ENCODE measurements at places on chromosomes 11 and 22.

DNA sequence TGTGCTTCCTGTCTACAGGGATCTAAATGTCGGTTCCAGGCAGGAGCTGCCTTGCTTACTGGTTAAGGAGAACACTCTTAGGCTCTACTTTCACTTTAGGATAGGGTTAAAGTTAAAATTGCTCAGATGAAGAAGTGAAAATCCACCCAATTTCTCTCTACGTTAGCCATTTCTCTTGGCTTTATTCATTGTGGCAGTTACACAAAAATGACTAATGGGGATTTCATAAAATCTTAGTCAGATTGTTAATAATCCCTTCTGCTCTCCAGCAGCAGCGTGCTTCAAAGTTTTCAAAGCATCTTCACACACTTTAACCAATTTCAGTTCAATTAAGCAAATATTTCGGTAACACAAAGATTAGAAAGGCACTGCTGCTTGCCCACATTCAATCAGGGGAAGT, 58.4 kb upstream of the RCN1 start:
- no peak for DNase-seq

- no peak for DNase-seq
Observed at GRCh38 chr11:77151804-77152509, 23.9 kb downstream of the MYO7A start.

DNA sequence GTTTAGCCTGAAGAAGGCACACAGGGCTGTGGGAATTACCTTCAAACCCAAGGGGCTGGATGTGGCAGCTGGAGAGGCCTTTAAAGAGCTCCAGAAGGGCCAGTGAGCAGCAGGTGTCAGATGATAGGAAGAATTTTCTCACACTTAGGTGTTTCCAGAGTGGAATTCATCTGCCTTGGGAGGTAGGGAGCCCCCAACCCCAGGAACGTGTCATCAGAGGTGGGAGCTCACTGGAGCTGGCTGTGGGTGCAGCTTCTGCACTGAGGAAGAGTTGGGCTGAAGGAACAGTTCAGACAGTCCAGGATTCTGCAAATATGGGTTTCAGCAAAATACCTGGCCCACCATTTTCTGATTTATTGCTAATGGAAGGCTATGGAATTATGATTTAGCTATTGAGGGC, 119.5 kb upstream of the LMO1 start:
- no peak for DNase-seq

DNA sequence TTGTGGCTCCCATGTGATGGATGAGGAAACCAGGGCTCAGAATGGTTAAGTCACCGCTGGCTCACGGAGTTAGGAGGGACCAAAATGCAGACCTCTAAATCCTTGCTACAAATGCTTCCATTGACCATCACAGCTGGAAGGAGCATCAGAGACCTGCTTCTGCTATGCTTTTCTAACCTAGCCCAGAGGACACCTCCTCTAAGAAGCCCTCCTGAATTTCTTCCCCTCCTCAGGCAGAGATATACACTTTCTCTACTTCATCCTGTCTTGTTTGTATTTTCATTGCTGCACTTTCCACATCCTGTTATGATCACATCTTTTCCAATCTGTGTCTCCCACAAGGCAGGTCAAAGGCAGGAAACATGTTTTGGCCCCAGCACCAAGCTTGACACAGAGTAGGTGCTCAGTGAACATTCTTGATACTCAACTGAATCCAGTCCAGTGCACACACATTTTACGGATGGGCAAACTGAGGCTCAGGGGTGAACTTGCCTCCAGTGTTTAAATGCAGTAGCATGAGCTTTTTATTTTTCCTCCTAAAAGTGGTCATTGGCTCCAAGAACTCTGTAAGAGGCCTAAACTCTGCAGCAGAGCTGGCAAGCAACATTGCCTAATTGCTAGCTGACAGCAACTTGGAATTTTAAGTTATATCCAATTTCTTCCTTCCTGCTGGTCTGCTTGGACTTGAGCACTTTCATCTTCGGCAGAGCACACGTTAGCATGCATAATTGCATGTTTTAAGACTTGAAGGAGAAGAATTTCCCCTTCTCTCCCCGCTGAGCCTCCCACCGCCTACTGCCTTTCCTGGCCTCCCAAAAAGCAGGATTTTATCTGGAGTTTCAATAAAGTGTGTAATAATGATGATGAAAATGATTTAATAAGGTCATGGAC, 12.7 kb downstream of the SCUBE1 start:
- DNase-seq: no peak

DNA sequence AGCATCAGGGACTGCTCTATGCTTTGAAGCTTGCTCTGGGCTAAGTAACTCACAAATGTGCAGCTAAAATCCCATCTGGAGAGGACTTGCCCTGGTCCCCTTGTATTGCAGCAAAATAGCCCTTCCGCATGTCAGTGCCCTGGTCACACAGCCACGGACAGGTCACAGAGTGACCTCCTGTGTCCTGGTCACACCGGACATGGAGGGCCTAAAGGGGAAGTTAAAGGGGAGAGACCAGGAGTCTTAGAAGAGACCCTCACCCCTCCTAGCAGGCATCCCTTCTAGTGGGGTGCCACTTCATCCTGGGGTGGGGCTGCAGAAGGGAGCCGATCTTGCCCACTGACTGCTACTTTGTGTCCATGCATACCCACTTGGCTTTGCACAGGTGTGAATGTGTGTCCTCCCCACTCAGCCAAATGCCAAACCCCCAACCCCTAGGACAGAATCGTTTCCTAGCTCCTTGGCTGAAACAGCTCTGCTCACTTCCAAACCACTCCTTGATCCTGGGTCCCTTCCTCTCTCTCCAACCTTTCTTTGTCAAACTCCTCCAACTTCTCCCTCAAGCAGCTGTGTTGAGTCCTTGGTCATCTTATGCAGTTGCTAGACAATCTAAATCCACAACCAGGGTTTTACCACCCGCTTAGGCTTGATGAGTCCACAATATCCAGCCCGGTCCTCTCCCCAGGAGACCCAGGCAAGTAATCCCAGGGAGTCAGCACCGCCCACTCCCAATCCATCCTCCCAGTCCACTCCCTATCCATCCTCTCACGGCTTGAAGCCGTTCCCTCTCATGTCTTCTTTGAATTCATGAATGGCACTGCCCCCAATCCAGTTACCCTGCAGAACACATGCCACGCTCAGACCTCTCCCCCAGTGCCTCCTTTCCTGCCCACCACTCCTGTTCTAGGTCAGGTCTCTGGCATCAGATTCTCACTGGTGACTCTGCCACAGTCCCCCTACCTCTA, 3.3 kb upstream of the FXYD6 start:
- no peak for DNase-seq

GRCh38 chr22:40348025-40348658, 1.8 kb downstream of the ADSL start:
- DNase-seq: no peak

DNA sequence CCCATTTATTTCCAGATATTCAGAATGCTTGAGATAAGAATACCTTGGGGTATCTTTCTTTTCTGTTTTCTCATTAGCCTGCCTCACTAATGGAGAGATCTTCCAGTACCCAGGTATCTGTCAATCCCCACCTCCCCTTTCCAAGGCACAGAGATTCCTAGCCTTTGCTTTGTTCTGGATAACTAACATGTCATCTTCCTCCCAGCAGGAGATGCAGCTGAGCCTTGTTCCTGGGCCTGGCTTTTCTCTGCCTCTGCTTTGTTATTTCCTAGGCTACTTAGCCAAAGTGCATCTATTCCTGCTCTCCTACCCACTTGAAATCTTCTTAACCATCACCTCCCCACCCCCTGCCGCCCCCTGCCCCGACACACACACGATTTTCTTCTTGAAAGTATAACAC, 297.1 kb downstream of the NELL1 start:
- DNase-seq: no peak

DNA sequence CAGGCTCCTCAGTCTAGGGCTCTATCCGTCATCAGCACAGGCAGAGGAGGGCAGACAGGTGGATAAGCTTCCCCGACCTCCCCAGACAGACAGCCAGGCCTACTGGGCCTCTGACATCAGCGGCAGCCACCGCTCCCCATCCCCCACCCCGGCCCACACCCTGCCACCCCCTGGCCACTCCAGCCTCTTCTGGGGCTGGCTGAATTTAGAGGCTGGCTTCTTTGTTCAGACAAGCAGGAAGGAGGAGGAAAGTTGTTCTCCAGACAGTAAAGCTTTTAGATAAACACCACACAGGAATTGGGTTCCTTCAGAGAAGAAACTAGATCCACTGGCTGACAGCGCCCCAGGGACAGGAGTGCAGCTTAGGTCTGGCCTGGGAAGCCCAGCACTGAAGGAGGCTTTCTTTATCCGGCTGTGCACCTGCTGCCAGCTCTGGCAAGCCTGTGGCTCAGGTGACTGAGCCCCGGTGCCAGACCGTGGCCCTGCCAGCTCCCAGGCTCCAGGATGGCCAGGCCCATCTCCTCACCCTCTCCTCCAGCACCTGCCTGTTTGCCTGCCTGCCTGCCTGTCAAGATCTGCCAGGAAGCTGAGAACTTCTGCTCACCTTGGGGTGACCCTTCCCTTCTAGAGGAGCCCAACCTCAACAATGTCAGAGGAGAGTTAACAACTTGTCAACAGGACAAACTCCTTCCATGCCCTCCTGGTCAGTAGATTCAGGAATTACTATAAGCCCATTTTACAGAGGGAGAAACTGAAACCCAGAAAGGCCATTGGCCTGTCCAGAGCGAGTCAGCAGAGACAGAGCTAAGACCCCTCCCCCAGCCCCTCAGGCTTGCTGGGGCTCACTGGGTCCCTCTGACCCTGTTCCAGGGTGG, 44.0 kb upstream of the KLHL35 start:
- no peak for DNase-seq

GRCh38 chr11:102186551-102187191, 76.4 kb downstream of the YAP1 start:
- no peak for DNase-seq

DNA sequence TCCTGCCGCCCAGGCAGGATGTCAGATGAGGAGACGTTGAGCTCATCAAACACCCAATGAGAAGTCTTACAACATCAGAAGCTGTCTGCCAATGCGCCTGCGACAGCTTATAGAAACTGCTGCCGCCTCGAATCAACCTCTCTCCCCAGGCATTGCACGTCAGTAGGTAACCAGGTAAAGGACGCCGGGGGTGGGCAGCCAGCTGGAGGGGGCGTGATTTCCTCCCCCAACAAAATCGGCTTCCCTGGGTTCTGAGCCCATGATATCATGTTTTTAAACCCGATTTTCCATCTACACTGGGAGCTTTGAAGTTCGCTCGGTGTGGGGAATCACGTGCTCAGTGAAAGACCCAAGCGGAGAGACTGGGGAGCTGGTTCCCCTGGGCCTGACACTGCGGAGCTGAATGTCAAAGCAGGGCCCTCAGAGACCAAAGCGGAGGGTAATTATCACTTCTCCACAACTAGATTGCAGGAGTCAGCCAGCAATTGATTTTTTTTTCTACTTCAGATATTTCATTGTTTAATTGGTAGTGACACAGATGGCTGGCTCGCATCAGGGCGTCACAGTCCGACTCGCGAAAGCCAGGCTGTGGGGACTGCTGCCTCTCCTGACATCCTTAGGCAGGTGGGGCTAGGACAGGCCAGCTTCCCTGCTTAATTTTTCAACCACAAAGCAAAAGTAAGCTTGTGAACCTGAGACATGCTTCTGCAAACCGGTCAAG, 15.4 kb downstream of the FAM83F start:
- DNase-seq: no peak

GRCh38 chr11:97332271-97332670, 942.5 kb downstream of the JRKL start:
- DNase-seq: no peak

DNA sequence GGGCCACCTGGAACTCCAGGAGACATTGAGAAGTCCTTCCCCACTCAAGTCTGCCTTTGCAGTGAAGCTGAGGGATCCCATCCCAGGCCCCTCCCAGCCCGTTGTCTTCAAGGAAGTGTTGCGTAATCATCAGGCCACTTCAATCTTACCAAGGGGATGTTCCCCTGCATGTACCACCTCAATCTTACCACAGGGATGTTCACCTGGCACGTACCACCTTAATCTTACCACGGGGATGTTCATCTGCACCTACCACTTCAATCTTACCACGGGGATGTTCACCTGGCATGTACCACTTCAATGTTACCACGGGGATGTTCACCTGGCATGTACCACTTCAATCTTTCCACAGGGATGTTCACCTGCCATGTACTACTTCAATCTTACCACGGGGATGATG, 108.0 kb upstream of the SYN3 start:
- no peak for DNase-seq

GRCh38 chr11:99545616-99546015, 524.9 kb downstream of the CNTN5 start:
- DNase-seq: no peak

DNA sequence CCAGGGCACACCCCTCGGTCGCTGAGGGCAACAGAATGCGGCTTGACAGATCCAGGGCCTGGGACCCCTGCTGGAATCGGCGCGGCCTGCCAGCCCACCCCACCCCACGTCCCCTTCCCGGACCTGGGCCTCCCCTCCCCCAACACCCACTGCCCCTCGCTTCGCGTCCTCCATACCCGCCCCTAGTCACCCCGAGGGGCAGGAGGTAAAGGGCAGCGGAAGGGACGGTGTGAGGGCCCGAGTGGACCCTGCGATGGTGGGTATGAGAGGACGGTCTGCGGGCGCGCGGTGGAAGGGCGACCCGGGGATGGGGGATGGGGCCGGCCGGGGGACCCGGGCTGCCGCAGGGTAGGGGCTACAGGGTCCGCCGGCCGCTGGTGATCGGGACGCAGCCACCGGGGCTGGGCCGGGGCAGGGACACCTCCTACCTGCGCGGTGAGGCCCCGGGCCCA, 311 bp downstream of the APBB1 start:
- DNase-seq: no peak

- no peak for DNase-seq
Observed at GRCh38 chr11:72970557-72971118, 156.4 kb downstream of the ATG16L2 start.

DNA sequence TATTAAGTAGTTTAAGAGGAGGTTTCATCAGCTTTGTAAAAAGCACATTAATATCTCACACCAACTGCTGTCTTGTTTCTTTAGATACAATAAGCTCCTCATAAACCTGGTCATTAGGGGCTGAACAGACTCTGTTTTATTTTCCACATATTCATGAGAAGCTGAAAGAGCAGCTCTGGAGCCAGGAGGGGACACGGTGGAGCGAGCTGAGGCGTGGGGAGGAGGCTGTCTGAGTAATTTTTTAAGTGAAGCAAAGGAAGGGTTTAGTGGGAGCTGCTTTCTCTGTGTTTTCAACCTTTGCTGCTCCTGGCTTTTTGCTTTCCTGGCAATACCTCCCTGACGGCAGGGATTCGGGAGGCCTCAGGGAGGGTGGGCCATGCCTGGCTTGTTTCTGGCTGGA, 67.0 kb upstream of the EIF3D start:
- DNase-seq: no peak

DNA sequence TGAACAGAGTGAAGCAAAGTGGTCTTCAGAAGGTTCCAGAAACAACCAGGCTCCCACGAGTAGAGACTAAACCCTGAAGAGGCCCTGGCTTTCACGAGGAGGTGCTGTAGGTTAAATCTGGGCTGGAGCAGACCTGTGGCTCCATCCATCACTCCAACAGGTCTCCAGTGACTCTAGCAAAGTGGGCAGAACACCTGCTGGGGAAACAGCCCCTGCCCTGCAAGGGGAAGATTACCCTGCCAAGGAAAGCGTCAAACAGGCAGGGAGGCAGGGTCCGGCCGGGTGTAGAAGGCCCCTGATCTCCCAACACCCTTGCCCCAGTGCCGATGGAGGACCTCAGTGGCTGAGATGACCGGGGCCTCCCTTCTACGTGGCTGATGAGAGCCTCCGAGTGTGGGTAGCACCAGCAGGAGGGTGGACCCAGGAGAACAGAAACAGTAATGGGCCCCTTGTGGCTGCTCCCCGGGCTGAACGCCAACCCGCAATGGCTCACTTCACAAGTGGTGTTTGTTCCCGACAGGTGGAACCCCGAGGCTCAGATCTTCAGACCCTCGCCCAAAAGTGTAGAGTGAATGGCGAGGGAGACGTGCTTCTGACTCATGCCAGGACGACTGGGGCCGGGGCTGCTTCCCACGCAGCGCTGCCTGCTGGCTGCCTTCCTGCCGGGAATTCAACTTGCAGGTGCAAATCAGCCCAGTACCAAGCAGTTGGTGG, 112.0 kb downstream of the SHANK2 start:
- DNase-seq: no peak
